Stimulated activated naive CD8-positive, alpha-beta T cell treated with anti-CD3 and anti-CD28 coated beads, Interleukin-15, Interleukin-2, amounts not matched to agents 100 U/mL and 50 U/mL, for 24 hours (primary cell): ENCODE measurements at places on chromosomes 16 and 17.
A peak's percentile ranks its signal among the peaks of the same experiment; 100 is the strongest.

GRCh38 chr17:28897769-28898526 is 415 bp upstream of the FLOT2 start:
- DNase-seq = no peak

DNA sequence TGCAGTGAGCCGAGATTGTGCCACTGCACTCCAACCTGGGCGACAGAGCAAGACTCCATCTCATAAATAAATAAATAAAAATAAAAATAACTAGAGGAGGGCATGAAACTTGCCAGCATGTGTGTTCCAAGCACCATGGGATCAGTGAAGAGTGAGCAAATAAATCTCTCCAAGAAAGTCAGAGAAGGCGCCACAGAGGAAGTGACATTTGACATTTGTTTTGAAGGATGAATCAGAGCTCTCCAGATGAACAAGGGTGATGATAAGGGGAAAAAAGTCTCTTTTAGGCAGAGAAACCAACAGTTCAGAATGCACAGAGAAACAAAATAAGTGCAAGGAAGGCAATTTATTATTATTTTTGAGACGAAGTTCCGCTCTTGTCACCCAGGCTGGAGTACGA is 50.3 kb downstream of the IST1 start:
- DNase-seq = no peak

DNA sequence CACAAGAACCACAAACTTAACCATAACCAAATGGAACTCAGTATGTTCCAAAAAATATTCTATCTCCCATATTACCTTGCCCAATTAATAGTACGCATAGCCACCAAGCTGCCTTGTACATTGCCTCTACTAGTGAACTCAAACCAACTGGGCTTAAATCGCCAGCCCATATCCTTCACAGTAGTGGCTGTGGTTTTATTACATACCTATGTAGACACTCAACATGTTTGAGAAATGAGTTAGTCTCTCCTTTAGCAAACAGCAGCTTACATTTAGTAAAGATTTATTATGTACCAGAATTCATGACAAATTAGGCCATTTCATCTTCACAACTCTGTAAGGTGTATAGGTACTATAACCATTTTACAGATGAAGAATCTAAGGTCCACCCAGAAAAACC is 41.4 kb downstream of the GRB2 start:
- no peak for DNase-seq

- peak; percentile 78 for DNase-seq
These were observed 22.0 kb upstream of the GOT2 start for GRCh38 chr16:58755989-58756649.

GRCh38 chr17:49557312-49558024 is 18.2 kb upstream of the NXPH3 start:
- no peak for DNase-seq

GRCh38 chr16:85699628-85700027 is 10.9 kb upstream of the GINS2 start:
- no peak for DNase-seq

GRCh38 chr17:48905987-48906515 is 2.2 kb upstream of the UBE2Z start:
- no peak for DNase-seq

GRCh38 chr16:3021449-3022207 is 1.5 kb downstream of the TNFRSF12A start:
- peak; percentile 91 for DNase-seq

DNA sequence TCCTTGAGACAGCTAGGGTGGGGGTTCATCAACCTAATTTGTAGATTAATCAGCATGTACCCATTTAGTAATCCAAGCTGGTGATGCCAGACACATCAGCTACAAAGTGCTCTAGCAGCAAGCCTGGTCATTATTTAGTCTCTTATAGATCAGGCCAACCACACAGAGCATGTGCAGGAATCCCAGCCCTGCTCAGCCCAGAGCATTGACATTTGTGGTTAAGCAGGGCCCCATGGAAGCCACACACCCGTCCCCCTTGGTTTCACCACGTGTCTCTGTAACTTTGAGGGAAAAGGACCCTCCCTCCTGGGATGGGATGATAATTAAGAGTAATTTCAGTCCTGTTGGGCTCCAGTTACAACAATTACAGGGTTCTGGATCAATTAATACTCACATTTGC is 268.8 kb upstream of the RPL38 start:
- DNase-seq = no peak

DNA sequence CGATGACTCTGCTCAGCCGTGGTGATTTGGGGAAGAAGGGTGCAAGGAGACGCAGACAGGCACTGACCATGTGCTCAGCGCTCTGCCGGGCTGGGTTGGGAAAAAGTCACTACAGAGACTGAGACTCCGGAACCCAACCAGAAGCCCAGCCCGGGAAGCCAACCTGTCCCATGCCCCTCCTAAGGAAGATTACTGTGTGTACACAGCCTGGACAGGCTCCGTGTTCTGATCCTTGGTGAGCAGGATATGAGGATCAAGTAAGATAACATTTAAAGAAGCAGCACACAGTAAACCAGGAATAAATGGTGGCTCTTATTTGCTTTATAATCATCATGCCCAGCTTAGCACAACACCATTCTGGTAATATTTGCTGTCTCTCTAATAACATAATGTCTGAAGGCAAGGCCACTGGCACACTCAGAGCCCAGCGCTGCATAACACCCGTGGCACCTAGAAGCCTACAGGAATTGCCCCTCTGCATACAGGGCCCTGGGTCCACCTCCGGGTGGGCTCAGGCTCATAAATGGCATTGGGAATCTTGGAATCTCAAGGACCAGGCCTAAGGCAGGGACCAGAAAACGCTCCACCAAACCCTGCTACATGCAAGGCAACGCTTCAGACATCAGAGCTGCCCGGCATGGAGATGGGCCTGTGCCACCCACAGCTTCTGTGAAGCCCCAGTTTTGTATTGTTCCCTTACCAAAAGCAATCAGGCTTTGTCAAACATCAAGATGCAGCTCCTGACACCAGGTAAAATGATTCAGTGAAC is 113.5 kb downstream of the DYNLRB2 start:
- DNase-seq = no peak
